ENCODE measurements at places on chromosomes 7 and 10.

DNA sequence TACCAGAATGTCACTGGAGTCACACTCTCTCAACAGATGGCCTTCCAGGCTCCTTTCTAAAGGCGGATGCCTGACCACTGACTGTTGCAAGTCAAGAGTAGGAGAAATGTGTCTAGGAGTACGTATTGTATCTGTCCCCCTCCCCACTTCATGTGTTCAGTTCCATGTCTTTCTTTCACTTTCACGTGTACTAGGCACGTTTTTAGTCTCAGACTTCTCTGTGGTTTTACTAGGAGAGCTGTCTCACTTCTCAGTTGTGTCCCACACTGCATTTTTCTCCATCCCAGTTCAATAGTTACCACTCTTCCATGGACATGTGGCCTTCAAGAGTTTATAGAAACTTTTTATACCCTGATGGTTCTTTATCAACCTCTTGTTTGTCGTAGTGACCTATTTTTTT is 893.0 kb downstream of the NRG3 start:
- DNase-seq: no peak

DNA sequence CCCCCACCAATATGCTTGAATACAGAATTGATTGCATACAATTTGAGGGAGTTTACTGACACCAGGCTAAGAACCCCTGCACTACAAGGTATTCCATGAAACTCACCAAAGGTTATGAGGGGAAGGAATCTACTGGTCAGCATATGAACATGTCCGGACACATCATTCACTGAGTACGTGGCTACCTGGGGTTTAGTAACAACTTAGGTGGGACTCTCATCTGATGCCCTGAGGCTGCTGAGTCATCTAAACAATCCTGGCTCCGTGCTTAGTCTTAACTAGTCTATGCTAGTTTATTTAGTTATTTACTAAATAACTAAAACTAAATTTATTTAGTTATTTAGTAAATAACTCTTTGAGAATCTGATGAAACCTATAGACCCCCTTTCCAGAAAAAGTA is 11.3 kb downstream of the PI4K2A start:
- no peak for DNase-seq

GRCh38 chr10:11255796-11256444 is 238.2 kb downstream of the CELF2 start:
- no peak for DNase-seq

GRCh38 chr10:3178042-3178441 is 5.5 kb upstream of the PITRM1 start:
- DNase-seq: no peak

DNA sequence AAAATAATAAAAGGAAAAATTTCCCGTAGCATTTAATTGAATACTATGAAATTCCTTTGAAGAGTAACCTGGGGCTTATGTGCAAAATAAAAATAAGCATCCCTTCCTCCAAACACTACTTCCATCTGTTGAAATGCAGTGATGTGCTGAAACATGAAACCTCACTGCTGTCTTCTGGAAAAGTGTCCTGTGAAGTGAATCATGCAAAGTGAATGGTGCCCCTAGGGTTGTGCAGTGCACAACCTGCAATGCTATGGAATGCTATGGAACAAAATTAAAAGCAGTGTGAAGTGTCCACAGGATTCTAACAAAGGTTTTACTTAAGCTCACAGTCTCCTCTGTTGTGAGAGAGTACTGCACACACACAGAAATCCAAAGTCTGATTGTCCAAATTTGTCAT is 480.9 kb downstream of the ETV1 start:
- no peak for DNase-seq

- no peak for DNase-seq
Measured at GRCh38 chr7:149330914-149331567, 69.0 kb downstream of the ZNF783 start.

DNA sequence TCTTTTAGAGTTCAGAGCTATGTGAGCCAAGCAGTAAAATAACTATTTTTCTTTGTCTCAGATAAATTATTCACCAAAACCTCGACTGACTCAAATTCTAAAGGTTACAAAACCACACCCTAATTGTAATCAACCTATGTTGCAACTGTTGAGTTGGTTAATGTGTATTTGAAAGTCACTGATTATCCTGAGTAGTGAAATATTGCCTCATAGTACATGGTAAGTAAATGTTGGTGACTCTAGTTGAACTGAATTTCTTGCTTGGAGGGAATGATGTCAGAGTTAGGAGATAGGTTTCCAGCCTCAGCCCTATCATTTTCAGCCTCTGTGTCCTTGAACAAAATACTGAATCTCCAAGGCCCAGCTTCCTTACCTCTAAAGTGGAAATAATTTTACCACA is 3.0 kb upstream of the CYP2C18 start:
- no peak for DNase-seq

DNA sequence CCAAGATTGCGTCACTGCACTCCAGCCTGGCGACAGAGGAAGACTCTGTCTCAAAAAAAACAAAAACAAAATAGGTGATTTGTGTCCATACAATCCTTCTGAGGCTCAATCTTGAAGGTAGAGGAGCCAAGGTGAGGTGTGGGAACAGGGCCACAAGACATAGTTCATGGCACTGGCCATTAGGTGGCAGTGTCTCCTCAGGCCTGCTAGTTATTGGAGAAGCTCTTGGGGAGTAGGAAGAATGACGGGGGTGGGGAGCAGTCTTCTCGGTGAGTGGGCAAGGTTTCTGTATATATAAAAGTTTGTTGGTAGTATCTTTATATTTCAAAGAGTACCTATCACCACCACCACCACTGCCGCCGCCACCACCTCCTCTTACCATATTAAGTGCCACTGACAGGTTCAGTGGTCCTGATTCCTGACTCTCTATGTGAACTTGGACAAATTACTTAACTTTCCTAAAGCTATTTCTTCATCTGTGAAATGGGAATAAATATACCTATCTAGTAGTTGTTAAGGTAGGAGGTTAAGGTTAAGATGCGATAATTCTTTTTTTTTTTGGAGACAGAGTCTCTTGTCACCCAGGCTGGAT is 24.0 kb downstream of the CCSER2 start:
- DNase-seq: peak; percentile 54

- DNase-seq: no peak
Measured at GRCh38 chr7:21947056-21947455, 1.4 kb upstream of the CDCA7L start.

GRCh38 chr10:11880151-11881029 is 57.2 kb downstream of the PROSER2 start:
- DNase-seq: peak; percentile 25

- DNase-seq: peak; percentile 77
Measured at GRCh38 chr7:30888747-30889146, 22.9 kb upstream of the AQP1 start.

GRCh38 chr7:157065046-157065445 is 54.6 kb upstream of the MNX1 start:
- DNase-seq: no peak

DNA sequence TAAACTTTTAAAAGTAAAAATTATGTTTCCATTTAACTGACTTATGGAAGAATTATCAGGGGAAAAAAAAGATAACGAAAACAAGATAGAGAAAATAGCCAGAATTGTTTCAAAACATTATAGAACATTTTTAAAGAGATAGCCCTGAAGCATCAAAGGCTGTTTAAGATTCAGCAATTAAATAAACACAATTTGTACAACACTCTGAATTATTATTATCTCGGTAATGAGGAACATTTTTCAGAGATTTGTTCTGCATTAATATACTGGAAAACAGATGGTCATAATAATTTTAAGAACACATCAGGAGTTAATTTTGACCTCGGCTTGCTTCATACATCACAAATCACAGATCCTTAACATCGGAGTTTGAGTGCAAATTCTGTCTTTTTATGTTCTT is 643.8 kb downstream of the SORCS1 start:
- no peak for DNase-seq

GRCh38 chr10:132785723-132786475 is at the start of gene NKX6-2:
NKX6-2 (minus strand) TSS chr10:132786147; CDS start chr10:132785948, 199 bp downstream.
- no peak for DNase-seq

DNA sequence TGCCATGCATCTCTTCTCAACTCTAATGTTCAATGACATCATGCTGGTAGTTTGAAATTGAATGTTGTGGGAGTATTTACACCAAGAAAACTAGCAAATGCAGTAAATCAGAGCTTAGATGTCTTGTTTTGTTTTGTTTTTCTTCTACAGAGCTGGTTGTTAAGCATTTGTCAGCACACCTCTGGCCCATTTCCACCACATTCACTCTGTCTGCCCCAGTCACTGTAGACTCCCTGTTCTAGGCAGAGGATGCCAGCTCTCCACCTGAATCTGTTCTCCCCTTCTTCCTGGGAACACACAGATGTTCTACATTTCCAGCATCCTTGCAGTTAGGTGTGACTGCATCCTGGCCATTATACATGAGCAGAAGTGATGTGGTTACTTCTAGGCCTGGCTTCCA is 4.1 kb upstream of the ARHGAP22 start:
- DNase-seq: peak; percentile 26

DNA sequence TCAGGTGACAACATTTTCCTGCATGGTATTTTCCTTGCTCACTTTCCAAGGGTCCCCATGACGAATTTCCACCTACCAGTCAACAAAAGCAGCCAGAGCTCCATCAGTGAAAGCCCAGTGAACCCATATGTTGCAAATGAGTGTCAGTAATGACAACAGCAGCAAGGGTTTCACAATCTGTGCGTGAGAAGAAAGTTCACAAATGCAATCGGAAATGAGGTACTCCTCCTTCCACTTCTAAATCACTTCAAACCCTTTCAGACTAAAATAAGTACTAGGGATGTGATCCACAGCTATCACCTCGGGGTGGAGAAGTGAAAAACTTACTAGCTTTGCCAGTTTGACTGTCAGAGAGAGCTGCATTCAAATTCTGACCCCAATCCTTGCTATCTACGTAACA is 55.6 kb upstream of the BET1 start:
- DNase-seq: no peak

- no peak for DNase-seq
Measured at GRCh38 chr7:136139417-136139816, 162.3 kb upstream of the MTPN start.

DNA sequence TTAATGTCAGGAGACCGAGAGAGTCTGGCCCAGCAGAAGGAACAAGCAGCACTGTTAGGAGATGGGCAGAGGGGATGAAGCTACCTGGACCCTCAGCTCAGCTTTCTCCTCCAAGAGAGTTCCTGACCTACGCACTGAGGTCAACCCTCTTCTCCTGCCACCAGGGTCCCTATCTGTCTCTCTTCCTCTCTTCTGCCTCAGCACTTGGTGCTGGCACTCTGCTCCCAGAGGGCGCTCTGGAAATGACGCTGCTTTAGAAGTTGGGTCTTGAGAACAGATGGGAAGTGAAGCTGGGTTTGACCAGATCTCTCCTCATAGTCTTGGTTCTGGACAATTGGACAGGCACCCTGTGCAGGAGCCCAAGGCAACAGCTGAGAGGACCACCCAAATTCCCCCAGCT is 216.0 kb upstream of the AGK start:
- no peak for DNase-seq

DNA sequence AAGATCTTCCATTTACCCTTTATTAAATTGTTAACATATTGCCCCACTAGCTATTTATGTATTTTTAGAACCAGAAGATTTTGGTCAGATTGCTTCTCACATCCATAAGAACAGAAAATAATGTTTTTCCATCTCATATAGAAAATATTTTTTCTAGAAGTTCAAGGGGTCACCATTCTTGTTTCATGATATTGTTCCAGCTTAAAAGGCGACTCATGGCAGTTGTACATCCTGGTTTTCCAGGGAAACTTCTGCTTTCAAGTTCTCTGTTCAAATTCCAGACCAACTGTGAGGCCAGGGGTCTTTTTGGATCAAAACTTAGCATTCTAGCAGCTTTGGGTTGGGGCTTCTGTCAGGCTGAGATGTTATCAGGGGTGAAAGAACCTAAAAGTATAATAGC is 84.4 kb downstream of the LRRC4 start:
- no peak for DNase-seq

- no peak for DNase-seq
Measured at GRCh38 chr7:10802526-10802925, 171.1 kb upstream of the PHF14 start.

DNA sequence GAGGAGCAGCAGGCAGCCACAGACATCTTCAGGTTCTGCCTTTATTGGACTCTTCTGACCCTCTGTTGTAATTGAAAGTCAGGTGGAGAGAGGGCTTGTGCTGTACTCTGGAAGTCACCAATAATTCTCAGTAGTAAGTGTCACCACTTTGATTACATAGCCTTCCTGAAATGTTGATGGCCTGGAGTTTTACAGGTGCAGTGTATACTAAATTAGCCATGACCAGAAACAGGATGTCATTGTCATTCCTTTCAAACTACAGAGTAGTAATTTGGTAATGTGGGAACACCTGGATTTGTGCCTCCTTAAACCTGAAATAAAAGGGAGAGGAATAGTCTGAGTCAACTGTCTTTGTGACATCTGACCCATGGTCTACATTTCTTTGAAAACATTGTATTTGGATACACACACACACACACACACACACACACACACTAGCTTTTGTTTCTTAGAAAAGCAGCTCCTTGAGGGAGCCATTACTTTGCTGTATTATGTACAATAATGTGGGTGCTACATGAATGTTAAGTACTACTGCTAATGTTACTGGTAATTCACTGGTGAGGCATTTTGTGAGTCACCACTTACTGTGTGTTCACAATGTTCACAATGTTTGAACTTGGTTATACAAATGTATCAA is 19.6 kb downstream of the ARL4A start:
- peak; percentile 61 for DNase-seq

GRCh38 chr10:62992145-62992721 is 140.9 kb upstream of the NRBF2 start:
- no peak for DNase-seq

DNA sequence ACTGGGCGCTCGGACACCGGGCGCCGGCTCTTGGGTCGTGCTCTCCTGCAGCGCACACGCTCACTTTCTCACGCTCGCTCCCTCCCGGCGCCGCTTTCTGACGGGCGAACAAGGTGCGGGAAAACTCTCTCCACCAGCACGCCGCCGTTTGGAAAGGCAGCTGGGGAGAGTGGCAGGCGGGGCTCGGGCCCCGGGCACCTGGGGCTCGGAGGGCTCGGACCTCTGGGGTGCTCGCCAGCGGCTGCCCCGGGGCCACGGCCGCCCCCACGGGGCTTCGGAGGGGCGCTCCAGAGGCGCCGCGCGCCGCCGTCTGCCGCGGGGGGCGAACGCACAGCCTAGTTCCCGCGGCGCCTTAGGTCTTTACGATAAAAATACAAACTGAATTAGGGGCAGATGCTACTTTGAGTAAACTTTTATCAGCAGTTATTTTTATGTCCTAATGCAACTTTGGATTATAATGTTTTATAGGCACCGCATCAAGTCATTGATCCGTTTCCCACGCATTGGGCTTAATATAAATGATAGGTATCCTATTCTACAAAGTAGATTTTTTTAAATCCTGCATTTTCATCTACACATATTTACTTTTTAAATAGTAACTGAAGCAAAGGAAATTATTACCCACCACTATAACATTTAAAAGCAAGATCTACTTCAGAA is 535 bp upstream of the EPC1 start:
- DNase-seq: no peak

GRCh38 chr10:89518108-89518507 is 17.3 kb downstream of the SLC16A12 start:
- DNase-seq: no peak

- no peak for DNase-seq
Measured at GRCh38 chr7:69545175-69545574, 53.1 kb upstream of the AUTS2 start.
